ENCODE measurements at places on chromosomes 11 and 22.

DNA sequence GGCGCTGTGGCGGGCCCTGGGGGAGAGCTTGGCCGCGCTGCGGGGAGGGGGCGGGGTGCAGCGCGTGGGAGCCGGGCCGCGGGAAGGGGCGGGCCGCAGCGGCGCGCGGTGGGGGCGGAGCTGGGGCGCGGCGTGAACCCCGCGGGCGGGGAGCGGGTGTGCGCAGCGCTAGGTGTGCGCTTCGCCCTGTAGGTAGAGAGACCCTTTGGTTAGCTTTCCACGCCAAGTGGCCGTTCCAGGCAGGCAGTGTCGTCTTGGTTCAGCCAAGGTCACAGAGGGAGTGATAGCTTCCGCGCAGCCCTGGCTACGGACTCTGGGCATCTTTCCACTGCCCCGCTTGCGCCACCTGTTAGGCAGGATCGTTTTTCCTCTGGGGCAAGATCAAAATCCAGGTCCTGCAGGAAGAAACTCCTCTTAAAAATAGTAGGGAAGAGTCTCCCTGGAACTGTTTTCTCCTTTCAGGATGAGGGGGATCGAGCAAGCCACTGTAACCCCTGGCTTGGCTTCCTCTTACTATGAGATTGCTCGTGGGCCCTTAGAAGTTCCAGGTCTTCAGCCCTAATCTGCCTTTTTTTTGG lies 434 bp downstream of the BANF1 start:
- no peak for DNase-seq

DNA sequence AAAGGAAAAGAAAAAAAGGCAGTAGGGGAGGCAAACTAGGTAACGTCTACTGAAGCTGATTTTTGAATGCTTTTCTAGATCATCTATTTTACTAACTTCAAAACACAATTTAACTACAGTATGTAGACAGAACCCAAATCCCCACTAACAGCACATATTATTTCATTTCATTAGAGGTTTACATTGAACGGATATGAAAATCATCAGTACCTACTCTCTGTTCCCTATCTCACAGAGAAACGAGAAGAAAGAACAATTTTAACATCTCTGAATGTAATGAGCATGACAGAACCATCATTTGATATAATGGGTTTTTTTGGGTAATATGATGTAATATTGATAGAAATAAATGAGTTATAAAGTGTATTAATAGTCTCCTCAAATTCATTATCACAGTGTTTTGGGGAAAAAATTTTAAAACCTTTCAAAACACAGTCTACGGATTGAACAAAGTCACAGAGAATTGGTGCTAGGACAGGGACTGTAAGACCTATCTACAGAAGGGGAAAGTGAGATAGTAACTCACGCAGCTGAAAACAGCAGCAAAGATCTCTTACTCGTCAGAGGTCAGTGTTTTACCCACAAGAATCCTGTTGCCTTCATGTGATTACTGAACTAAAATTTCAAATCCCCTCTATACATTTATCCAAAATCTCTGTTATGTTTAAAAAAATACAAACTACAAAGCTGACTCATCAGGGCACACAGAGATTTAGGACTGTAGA lies 77.3 kb downstream of the ZBTB44 start:
- DNase-seq: no peak

GRCh38 chr11:116590844-116591570 lies 181.8 kb downstream of the BUD13 start:
- no peak for DNase-seq

GRCh38 chr11:44711113-44711786 lies 15.5 kb upstream of the TSPAN18 start:
- DNase-seq: no peak

GRCh38 chr22:24695561-24696511 lies 78.7 kb downstream of the PIWIL3 start:
- DNase-seq: no peak

- no peak for DNase-seq
Measured at GRCh38 chr22:31923747-31924146, 20.6 kb upstream of the YWHAH start.

- no peak for DNase-seq
Measured at GRCh38 chr22:25777411-25777810, 35.4 kb downstream of the MYO18B start.

DNA sequence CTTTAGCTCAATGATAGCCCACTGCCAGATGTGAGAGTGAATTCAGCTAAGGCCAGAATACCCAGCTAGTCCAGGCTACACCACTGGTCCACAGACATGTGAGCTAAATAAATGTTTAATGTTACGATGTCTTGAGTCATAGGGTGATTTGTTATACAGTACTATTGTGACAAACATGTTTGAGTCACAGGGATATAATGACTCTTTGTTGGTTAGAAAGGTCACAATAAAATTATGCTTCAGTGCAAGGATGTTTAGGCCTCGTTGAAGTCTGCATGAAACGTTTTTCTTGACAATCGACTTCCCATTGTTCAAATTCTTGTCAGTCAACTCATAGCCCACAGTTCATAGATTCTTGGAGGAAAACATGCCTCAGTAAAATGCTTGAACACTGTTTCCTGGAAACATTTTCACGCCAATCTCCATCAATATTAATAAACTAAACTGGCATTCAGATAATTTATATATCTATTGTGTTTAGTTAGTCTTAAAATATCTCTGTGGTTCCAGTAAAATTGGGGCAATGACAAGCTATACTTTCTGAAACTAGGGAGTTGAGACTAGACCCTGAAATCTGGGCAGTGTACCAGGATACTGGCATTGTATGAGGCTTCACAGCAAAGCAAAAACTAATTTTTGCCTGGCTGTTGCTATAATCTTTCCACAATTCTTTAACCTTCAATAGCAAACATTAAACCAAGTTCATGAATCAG lies 650.8 kb upstream of the KIRREL3 start:
- DNase-seq: no peak

GRCh38 chr22:27880778-27881394 lies 38.2 kb downstream of the PITPNB start:
- peak; percentile 41 for DNase-seq

DNA sequence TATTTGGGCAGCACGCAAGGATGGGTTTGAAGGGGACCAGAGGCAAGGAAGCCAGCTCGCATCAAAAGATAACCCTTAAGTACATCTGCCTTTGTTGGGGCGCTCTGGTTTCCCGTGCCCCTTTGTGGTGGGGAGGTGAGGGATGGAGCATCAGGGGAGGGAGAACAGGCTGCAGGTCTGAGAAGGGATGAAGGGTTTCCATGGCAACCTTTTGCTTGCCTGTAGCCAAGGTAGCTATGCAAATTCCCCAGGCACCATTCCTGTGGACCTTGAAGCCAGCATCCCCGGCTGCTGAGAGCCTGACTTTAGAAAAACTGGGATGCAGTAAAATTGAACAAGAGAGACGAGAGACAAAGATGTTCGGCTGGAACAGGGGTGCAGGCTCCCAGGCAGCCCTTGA lies 75.7 kb downstream of the SEZ6L start:
- DNase-seq: no peak

DNA sequence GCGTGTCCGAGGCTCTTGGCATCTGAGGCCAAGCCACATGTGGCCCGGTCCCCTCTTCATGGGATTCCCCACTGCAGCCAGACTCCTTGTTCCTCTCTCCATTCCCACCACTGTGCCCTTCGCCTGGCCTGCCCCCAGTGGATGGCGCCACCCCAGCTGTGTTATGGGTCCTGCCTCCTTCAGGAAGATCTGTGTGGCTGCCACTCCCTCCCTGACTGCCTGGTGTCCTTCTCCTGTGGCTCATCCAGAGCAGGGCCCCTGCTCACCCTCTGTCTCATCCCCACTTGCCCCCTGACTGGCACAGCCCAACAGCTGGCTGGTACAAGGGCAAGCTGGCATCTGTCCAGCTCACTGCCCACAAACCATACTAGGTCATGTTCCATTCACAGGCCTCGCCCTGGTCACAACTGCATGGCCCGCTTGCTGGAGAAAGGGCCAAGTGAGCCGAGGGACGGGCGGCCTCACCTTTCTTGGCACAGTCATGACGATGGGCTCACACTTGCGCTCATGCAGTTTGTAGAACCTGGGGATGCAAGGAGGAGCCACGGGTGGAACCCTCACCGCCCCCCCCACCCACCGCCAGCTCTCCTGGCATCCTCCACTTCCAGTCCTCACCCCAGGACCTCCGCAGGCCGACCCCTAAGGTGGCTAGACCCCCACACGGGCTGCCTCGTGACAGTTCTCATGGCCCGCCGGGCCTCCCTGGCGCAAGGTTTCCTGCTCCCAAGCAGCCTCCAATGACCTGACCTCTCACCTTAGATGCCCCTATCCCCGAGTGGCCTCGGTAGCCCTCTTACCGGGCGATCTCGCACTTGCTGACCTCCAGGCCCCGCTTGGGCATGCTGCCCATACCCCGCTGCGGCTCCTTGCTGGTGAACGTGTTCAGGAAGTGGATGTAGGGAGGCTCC lies 2.1 kb upstream of the PTPRCAP start:
- DNase-seq: peak; percentile 19

GRCh38 chr22:46422896-46423295 lies 87.4 kb downstream of the TRMU start:
- no peak for DNase-seq

DNA sequence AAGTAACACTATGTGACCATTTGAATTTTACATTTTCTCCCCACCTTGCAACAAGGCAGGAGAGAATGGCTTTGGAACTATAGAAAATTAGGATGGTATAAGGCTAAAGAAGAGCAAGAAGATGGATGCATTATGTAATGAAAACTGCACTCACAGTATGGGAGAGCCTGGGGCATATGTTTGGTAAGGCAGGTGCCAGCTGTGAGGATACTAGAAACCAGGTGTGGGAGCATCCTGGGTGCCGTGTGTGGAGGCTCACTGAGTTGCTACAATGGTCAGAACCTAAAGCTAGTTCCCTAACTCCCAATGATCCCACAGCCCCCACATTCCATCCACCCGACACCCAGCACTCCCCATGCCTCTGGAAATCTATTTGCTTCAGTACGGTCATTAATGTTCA lies 42.9 kb downstream of the UBASH3B start:
- no peak for DNase-seq

DNA sequence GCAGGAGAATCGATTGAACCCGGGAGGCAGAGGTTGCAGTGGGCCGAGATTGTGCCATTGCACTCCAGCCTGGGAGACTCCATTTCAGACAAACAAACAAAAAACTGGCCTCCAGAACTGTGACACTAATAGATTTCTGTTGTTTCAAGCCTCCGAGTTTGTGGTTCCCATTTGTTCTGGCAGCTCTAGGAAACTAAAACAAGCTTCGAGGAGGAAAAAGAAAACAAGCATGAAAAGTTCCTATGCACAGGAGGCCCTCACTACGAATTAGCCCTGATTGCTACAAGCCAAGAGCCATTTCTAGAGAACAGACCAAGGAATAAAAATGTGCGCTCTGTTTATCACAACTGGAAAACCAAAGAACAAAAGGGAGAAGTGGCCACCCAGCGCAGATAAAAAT lies 47.8 kb upstream of the SHANK2 start:
- no peak for DNase-seq

- no peak for DNase-seq
Measured at GRCh38 chr22:35940166-35940565, 88.5 kb downstream of the RBFOX2 start.

DNA sequence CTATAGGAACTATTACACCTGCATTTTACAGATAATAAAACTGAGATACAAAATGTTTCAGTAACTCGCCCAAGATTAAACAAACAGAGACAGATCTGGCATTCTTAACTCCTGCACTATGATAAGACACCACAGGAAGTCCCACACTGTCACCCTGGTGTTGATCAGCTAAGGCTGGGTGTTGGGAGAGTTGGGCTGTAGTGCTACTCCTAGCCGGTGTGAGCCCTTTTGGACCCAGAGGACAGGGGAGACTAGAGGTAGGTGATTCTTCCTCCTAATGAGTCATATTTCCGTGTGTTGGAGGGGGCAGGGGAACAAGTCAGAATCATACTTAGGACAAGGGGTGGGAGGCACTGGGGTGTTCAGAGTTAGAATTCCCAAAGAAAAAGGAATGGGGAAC lies 353.2 kb upstream of the TENM4 start:
- DNase-seq: no peak

DNA sequence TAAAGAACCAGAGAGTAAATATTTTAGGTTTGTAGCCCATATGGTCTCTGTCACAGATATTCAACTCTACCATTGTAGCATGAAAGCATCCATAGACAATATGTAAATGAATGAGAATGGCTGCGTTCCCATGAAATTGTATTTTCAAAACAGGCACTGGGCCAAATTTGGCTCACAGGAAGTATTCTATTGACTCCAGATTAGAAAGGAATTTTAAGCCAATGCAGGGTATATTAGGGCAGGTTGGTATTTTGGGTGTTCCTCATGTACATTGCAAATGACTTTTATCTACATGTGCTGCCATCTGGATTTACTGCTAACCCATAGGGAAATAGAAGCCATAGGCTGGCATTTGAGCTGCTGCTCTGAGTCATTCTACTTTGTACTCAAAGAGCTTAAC lies 35.1 kb upstream of the PDGFD start:
- peak; percentile 1 for DNase-seq

DNA sequence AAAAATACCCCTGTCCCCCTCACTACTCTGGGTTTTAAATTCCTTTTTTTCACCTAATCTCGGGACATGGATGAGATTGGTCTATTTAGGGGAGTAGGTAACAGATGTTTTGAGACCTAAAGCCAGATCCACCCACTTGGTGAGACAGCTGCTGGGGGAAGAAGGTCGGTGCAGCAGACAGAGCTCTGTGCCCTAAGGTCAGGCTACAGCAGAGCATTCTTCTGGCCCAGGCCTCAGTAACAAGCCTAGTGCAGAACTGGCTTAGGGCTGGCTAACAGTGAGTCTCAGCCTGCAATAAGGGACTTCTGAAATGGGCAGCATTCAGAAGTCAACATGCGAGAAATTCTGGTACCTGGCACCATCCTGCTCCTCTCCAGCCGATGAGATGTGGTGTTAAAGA lies 444.9 kb upstream of the KIRREL3 start:
- DNase-seq: no peak

- no peak for DNase-seq
Measured at GRCh38 chr11:77320351-77320750, 18.9 kb upstream of the GDPD4 start.

DNA sequence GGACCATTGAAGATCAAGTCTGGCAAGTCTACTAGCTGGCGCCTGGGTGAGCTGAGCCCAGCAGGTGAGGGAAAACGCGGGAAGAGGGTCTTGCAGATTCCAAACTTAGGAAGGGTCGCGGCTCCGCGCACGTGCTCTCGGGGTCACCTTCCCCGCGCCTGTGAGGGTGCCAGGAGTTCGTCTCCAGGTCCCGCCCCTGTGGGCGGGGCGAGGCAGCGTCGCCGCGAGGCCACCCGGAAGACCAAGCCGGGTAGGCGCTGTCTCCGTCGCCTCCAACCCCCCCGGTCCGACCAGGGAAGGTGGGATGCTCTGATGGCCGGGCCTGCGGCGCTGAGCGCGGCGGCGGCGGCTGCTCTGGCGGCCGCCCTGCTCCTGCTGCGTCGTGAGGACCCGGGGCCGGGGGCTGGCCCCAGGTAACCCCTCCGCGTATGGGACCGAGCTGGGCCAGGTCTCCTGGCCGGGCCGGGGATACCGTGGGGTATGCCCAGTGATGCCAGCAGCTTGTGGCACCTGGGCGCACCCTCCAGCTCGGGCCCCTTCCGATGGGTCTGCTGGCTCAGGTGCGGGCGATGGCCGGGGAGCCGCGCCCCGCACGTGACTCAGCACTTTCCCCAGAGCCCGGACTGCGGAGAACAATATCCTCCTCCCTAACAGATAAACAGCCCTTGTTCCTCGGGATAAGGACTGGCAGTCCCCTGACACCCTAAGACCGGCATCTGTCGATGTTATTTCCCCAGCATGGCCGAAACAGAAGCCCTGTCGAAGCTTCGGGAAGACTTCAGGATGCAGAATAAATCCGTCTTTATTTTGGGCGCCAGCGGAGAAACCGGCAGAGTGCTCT lies at the start of gene HTATIP2:
TSS of gene HTATIP2 (plus strand) at position 215 of the 841 bp plus-strand sequence. CDS start at position 739, 524 bp downstream.
- peak; percentile 39 for DNase-seq

GRCh38 chr11:74775762-74776161 lies 27.1 kb downstream of the RNF169 start:
- no peak for DNase-seq

Data from MV-4-11 (cell line).